MCF 10A (cell line): ENCODE measurements at places on chromosomes 3 and 15.
A peak's percentile ranks its signal among the peaks of the same experiment; 100 is the strongest.

- DNase-seq = no peak
These were observed 22.0 kb downstream of the SLC7A14 start for GRCh38 chr3:170563712-170564423.

DNA sequence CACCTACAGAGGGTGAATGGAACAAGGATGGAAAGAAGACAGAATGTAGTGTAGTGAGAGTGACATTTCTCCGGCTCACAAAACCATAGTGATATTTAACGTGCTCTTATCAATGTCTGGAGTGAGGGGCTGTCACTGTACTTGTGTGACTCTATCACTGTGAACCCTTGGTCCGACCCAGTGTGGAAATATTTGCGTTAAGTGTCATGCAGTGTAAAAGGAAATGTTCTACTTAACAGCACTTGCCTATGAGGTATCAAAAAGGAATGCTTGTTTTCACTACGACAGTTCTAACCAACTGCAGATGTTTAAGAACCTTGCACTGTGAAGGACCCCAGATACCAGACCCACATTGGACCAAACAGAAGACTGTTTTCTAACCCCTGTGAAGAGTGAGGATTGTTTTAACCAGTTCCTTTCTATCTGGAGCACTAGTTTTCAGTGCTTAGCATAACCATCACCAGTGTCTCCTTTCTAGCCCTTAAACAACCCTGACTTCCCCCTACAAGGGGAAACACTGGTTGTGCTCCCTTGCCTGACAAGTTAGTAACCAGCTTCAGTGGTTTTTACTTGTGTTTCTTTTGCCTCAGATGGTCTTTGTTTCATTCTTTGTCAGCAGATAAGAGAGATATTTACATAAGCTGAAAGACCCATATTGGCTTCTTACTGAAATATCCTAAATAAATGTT lies 144.7 kb upstream of the ABHD17C start:
- DNase-seq = peak; percentile 33

GRCh38 chr3:100076731-100077529 lies 37.4 kb downstream of the FILIP1L start:
- no peak for DNase-seq

- DNase-seq = no peak
These were observed 101.8 kb upstream of the ARL6 start for GRCh38 chr3:97662762-97663161.

DNA sequence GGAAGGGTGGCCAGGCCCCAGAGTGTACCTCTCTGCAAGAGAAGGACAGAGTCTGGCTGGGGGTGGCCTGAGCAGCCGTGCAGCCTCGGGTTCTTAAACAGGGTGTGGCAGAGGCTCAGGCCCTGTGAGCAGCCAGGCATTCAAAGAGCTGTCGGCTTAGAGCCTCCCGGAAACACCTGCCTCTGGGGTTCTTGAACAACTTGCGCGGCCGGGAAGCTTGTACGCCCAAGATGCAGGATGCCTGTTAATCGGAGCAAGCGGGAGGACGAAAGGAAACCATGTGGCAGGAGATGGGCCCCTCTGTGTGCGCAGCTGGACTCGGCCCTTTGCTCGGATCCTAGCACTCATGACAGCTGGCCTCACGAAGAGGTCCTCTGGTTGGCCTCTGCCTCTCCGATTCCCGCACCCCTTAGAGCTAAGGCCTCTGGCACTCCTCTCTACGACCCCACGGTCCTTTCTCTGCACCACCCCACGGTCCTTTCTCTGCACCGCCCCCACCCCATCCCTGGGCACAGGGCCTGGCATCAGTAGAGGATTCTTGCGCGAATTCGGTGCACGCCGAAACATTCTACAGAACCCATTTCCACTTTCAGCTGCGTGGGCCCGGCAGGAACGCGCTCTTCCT lies 23.9 kb upstream of the TXNRD3 start:
- DNase-seq = no peak

DNA sequence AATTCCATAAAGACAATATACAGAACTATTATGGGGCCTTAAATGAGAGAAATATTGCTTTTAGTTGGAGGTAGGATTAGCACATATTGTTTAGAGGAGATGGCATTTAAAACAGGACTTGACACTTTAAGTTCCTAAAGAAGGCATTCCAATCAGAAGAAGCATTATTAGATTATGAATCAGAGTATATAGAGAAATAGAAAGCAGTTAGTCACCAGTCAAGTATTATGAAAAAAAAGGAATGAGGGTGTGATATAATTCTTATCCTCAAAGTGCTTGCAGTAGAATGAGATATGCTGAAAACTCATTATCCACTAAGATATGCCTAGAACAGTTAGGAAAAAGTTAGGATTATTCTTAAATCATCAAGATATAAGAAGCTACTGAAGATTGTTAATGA lies 456.2 kb downstream of the ZNF385D start:
- DNase-seq = no peak

- peak; percentile 43 for DNase-seq
These were observed 481.2 kb downstream of the FOXP1 start for GRCh38 chr3:71102111-71102983.

GRCh38 chr3:187951452-187952190 lies 202.3 kb upstream of the LPP start:
- DNase-seq = no peak

DNA sequence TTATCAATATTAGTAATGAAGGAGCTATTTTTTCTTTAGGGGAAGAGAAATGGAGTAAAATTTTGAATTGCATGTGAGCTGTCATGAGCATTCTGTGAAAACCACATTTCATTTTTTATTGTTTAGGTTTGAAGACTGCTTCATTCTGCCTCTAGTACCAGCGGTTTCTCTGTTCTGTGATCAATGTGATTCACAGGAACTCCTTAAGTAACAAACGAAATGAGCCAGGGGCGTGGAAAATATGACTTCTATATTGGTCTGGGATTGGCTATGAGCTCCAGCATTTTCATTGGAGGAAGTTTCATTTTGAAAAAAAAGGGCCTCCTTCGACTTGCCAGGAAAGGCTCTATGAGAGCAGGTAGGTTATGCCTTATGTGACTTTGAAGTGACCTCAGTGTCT lies 13.0 kb downstream of the NIPA2 start:
- DNase-seq = no peak

- no peak for DNase-seq
These were observed 61.0 kb downstream of the BOC start for GRCh38 chr3:113272385-113272779.
